ENCODE measurements at places on chromosomes 5 and 9.
A peak's percentile ranks its signal among the peaks of the same experiment; 100 is the strongest.

DNA sequence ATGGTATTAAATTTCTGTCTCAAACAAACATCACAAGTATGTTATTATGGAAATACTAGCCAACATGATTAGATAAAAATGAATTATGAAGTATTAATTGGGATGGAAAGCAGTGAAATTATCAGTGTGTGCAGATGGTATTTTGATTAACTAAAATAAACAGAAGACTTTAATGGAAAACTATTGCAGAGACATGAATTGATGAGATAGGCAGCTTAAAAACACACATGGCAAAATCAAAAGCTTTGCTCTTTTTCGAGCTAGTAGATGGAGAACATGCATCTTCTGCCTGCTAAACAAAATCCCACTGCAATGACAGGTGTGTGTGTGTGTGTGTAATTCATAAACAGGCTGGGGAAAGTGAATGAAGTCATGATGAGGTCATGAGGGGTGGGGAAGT, 426.2 kb downstream of the MTRR start:
- DNase-seq: no peak

DNA sequence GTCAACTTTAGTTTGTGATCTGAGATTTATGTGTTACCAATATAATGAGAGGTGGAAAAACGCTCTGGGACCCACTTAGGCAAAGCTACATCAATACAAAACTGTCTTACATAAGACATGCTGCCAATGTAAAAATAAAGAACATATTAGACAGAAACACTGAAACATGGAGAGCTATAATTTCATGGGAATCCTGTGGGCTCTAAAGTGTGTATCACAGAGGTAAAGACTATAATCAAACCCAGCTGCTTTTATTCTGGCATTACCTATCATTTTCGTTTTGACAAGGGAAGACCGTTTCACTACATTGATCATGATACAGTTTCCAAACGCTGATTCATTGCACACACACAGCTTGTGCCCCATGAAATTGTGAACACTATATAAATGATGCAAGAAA, 400.5 kb upstream of the TUSC1 start:
- no peak for DNase-seq

DNA sequence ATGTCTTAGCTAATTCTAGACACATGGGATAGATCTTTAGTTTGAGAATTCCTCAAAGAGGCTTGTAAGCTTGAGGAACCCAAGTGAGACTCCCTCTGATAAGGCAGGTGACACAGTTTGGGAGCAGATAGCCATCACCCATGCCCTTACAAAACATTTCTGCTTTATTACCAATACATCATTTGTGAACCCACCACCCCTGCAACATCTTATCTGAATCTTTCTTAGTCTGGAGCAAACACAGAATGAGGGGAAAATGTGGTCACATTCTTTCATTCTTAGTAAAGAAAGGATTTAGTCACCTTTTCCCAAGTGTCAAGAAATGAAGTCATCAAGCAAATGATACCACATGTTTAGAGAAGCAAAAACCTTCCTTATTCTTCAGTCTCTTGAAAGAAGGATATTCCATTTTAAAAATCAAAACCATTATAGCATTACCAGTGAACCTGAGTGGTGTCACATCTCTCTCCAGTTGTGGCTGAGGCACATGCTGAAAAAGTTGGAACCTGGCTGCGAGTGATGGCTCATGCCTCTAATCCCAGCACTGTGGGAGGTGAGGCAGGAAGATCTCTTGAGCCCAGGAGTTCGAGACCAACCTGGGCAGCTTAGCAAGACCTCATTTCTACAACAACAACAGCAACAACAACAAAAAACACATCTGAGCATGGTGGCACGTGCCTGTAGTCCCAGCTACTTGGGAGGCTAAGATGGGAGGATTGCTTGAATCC, 65.9 kb downstream of the PRKACG start:
- DNase-seq: no peak

- DNase-seq: no peak
Measured at GRCh38 chr9:4581035-4581760, 80.9 kb upstream of the PLPP6 start.

GRCh38 chr5:69217151-69217511, 17.6 kb upstream of the CDK7 start:
- no peak for DNase-seq

DNA sequence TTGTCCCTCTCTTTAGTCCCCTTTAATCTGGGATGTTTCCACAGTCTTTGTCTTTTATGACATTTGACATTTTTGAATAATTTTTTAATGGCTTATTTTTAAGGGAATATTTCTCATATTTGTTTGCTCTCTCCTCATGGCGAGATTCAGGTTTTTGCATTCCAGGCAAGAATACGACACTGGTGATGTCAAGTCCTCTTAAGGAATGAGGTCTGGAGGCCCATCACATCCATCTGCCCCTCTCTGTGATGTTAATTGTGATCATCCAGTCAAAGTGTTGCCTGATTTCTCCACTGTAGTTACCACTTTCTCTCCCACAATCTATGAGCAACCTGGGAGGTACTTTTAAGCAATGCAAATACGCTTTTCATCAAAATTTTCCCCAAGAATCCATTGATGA, 193.2 kb downstream of the MAST4 start:
- no peak for DNase-seq

DNA sequence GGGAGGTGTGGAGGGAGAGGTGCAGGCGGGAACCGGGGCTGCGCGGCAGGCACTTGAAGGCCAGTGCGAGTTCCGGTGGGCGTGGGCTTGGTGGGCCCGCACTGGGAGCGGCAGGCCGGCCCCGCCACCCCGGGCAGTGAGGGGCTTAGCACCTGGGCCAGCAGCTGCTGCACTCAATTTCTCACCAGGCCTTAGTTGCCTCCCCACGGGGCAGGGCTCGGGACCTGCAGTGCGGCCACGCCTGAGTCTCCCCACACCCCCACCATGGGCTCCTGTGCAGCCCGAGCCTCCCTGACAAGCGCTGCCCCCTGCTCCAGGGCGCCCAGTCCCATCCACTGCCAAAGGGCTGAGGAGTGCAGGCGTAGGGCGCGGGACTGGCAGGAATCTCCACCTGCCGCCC, 284.5 kb downstream of the DEPDC1B start:
- no peak for DNase-seq

DNA sequence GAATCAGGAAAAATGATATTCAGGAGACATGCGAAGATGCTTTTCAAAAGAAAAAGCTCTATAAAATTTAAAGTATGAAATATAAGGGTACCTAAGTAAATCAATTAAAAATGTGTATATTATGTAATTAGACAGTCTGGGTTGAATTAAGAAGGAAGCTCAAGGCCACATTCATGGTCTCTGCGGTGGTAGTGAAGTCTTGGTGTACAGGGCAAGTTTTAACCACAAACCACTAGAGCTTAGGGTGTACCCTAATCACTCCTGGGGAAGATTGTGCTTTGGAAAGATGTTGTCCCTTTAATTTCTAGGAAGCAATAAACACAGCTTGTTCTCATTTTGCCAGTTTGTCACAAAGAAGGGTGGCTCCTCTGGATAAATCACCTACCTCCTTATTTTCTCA, 287.2 kb upstream of the ZNF608 start:
- DNase-seq: no peak

DNA sequence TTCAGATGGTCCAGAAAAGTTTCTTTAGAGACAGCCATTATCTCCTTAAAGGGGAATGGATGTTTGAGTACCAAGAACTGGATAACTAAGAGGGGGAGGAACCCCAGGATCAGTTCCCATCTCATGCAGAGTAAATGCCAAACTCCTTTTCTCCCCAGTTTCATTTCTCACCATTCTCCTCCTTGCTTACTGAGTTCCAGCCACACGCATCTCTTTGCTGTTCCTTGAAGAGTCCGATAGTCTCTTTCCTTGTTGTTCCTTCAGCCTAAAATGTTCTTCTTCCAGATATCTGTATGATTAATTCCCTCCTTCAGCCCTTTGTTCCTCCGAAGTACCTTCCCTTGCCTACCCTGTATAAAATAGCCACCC, 30.0 kb downstream of the KDM4C start:
- no peak for DNase-seq

- no peak for DNase-seq
Measured at GRCh38 chr9:79858508-79858907, 286.7 kb downstream of the TLE4 start.

- peak; percentile 1 for DNase-seq
Measured at GRCh38 chr9:74284581-74285450, 212.3 kb upstream of the RORB start.

- no peak for DNase-seq
Measured at GRCh38 chr5:31052937-31053658, 140.4 kb upstream of the CDH6 start.

DNA sequence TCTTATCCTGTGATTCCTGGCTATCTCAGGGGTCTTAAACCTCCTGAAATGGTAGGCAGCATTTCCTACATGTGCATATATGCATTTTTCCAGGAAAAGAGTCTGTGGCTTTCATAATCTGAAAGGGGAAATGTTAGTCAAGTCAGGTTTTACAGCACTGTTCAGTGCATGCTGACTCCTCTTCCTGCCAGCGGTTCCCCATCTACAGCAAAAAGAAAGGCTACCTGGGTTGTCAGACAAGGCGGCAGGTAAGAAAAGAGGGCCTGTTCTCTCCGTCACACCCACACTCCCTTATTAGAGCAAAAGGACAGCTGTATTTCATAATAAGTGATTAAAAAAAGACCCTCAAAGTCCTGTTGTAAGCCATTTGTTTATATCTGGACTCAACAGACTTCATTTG, 4.3 kb upstream of the SPATA6L start:
- DNase-seq: no peak

DNA sequence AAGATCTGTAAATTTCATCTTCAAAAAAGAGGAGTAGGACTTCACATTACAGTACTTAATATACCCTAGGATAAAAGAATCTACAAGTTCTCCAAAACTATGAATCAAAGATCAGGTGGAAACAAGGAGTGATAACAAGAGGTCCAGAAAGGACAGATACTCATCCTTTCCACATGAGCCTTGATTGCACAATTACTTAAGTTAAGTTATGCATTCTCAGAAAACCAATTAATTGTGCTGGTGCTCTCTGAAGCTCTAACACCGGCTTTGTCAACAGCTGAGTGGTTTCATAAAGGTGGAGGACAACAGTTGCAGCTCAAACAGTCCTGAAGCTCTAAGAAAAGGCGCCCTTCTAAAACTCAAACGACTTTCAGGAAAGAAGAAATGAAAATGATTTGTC, 251.9 kb downstream of the BNC2 start:
- DNase-seq: no peak

- DNase-seq: no peak
Measured at GRCh38 chr9:92794426-92794825, 29.8 kb upstream of the BICD2 start.

DNA sequence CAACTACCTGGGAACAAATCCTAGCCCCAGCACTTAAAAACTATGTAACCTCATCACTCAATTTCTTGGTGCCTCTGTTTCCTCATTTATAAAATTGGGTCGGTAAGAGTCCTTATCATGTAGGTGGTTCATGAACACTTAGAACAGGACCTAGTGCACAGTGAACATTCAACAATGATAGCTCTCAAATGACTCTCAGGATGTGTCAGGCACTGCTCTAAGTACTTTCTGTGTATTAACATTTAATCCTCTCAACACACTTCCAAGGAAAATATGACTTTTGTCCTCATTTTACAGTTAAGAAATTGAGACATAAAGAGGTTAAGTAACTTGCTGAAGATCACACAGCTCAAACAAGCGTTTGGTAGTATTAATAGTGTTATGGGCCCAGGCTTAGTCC, 202.1 kb upstream of the KLF4 start:
- DNase-seq: no peak

DNA sequence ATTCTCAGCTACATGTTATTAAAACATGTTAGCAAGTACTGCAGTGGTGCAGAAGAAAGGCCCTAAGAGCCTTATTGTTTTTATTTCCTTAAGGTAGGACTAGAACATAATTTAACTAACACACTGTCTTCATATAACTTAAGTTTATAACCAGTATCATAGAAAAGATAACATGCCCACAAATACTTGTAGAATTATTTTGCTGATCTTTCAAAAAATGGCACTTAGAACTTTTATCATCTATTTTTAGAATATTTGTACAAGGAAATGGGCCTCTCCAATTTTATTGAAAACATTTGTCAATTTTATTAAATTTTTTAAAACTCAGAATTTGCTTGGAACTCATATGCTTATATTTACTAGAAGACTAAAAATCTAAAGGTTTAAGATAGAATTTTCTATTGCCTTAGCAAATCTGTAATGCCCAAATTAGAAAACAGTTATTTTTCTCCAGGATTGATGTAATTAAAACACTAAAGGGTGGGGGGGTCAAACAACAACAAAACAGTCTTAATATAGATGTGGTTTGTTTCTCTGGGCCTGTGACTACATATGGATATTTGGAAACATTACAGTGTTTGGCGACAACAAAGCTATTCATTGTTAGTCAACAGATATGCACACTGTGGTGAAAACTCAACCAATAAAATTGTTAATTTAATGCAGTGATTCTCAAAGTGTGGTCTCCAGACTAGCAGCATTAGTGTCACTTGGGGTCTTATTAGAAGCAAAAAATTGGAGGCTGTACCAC, 360.4 kb downstream of the PDE4D start:
- no peak for DNase-seq

DNA sequence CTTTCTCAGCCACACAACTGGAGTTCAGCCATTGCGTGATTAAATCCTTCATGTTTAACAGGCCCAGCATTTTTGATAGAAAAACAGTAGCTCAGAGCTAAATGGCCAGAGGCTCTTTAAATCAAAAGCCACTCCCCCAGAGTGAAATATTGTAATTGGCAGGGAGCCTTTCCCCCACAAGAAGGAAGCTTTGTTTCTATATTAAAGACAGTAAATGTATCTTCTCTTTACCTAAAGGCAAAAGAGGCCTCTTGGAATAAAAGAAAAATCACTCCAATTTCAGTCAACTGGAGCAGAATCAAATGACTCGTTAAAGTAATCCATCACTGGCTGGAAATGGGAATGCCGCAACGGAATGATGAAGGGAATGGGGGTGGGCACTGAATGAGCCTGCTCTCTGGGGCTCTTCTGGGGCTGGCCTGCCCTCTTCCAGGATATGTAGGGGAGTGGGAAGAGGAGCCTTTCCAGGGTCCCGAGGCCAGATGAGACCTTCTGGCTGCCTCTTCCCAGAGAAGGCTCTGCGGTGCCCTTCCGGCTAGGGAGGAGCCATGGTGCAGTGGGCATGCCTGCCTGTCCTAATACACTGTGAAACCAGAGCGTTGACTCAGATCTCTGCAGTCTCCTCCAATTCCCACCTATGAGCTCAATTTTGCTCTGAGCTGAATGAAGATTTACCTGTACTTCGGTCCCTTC, 45.2 kb downstream of the ANKDD1B start:
- peak; percentile 28 for DNase-seq

DNA sequence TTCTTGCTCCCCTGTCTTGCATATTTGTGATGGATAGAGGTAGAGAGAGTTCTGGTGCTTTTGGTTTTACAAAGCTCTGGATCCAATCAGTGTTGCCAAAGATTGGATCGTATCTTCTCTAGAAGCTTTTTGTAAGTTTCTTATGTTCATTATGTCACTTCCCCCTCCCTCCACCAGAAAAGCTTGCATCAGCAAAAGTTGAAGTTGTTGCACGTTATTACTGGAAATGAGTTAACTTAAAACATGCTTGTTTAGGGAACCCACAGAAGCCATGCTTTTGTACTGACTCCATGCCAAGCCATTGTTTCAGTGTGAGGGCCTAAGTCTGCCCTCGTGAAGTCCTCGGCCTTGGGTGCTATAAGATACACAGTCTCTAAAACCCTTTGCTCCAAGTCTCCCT, 186.5 kb downstream of the ERCC6L2 start:
- DNase-seq: peak; percentile 67

- no peak for DNase-seq
Measured at GRCh38 chr5:3077684-3078083, 326.2 kb upstream of the IRX2 start.

Data from fibroblast of skin of right quadriceps (primary cell).